ENCODE measurements at places on chromosomes 5 and 9. TPM values are rescaled to one million over a fixed set of nuclear protein-coding genes. Genes with fewer than 3 reads are reported as not detected.

DNA sequence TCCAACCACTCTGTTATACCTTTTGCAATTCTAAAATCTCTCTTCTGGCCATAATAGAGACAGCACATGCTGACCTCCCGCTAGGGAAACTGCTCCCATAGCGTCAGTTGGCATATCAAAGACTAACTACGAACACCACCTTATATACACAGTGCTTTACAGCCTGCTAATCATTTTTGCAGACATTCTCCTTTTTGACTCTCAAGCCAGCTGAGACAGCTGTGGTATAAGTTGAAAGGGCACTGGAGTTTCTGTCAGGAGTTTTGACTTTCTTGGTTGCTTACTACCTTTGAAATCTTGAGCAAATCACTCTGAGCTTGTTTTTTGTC is 160.2 kb upstream of the TBCA start:
- no peak overlapping the region for H3K4me3 ChIP-seq
- H3K27me3 ChIP-seq = no peaks in the 10 kb centered on the region
- H3K36me3 ChIP-seq = no peaks in the 10 kb centered on the region
- no peak for DNase-seq

DNA sequence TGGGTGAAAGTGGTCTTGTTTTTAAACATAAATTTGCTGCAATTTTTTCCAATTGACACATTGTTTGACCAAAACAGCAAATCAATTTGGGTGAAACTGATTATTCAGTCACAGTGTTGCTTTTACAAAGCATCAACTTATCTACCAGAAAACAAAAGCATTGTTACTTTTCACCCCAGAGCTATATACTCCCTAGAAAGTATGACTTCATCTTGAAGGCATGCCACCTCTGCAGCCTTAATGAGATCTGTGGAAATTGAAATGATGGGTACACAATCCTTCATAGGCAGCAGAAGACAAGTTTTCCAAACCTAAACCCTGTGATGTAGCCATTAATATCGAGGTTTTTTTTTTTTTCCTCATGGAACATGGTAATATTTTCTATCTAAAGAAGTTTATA is 615.9 kb downstream of the CHSY3 start:
- DNase-seq = no peak
- no peaks in the 10 kb centered on the region for H3K4me1 ChIP-seq
- H3K4me3 ChIP-seq = no peak overlapping the region

Gene TLR4
- polyA plus RNA-seq = not detected

Gene GFI1B
- polyA plus RNA-seq = not detected

- no peaks in the 10 kb centered on the region for H3K27me3 ChIP-seq
- H3K27ac ChIP-seq = no peak overlapping the region
- no peak for DNase-seq
These were observed 27.9 kb downstream of the NANS start for GRCh38 chr9:98084396-98084795.

DNA sequence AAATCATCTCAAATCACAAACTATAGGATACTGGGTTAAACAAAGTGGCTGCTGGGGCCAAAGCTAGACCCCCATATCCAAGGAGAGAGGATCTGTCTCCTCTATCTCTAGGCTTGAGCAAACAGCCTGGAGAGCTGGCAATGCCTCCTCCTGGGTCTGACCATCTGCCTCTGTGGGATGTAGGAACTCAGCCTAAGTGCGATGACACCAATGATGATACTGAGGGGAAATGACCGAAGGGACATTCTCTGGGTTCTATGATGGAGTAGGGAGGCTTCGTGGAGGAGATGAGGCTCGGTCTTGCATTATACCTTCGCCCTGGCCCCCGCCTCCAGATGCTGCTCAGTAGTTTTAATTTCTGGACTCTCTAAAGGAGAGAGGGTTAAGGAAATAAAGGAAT is 9.3 kb upstream of the SPATA24 start:
- no peaks in the 10 kb centered on the region for H3K27me3 ChIP-seq
- no peak overlapping the region for H3K27ac ChIP-seq
- H3K4me3 ChIP-seq = no peak overlapping the region
- no peak for DNase-seq
- H3K36me3 ChIP-seq = no peaks in the 10 kb centered on the region

All from CD8-positive, alpha-beta memory T cell (primary cell).